Activated CD4-positive, alpha-beta T cell treated with anti-CD3 and anti-CD28 coated beads, Interleukin-2, amount 10 ng/mL, durations not matched to agents 7 days and 5 days (primary cell): ENCODE measurements at places on chromosomes 3 and 15. TPM values are rescaled to one million over a fixed set of nuclear protein-coding genes. Genes with fewer than 3 reads are reported as not detected.

DNA sequence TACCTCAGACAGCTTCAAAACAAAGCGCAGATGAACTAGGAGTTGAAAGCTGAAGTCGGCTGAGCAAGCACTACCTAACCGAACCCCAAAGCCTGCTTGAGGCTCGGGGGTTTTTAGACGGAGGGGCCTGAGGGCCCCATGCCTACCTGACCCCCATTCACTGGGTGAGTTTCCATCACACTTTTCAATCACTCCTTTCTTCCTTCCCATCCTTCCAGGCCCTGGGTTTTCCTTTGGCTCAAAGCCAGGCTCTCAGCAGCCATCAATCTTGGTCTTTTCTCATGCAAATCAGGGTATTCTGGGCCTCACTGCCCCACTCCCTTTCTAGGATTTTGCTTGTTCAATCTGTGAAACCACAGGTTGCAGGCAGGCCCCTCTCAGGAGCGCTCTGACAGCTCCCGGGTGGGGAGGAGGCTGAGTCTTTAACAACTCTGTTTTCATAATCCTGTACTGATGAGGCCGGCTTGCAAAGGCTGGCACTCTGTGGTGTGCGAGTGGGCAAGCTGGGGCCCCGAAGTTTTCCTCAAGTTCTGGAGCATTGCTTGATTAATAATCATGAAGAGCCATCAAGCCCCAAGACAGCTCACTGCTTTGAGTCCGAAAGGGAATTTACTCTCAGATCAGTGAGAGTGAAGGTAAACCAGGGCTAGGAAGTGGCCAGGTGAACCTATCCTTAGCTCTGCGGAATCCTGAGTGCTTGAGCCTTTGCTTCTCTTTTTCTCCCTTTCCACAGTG is 97.6 kb downstream of the FRMD4B start:
- no peak overlapping the region for H3K4me3 ChIP-seq
- no peaks in the 10 kb centered on the region for H3K27me3 ChIP-seq
- no peak overlapping the region for H3K27ac ChIP-seq
- DNase-seq: no peak
- H3K4me1 ChIP-seq: peaks cover 10% of the 10 kb centered on the region
- H3K36me3 ChIP-seq: no peaks in the 10 kb centered on the region

GRCh38 chr3:196063971-196064370 is 17.9 kb downstream of the TFRC start:
- no peak overlapping the region for H3K4me3 ChIP-seq
- DNase-seq: no peak
- H3K4me1 ChIP-seq: peaks cover 3% of the 10 kb centered on the region
- H3K27ac ChIP-seq: no peak overlapping the region
- no peaks in the 10 kb centered on the region for H3K27me3 ChIP-seq

GRCh38 chr3:171309906-171310359 is 150.3 kb downstream of the TNIK start:
- H3K4me3 ChIP-seq: no peak overlapping the region
- H3K4me1 ChIP-seq: peaks cover 32% of the 10 kb centered on the region
- no peaks in the 10 kb centered on the region for H3K27me3 ChIP-seq
- peaks cover 20% of the 10 kb centered on the region for H3K36me3 ChIP-seq
- DNase-seq: no peak
- no peak overlapping the region for H3K27ac ChIP-seq

DNA sequence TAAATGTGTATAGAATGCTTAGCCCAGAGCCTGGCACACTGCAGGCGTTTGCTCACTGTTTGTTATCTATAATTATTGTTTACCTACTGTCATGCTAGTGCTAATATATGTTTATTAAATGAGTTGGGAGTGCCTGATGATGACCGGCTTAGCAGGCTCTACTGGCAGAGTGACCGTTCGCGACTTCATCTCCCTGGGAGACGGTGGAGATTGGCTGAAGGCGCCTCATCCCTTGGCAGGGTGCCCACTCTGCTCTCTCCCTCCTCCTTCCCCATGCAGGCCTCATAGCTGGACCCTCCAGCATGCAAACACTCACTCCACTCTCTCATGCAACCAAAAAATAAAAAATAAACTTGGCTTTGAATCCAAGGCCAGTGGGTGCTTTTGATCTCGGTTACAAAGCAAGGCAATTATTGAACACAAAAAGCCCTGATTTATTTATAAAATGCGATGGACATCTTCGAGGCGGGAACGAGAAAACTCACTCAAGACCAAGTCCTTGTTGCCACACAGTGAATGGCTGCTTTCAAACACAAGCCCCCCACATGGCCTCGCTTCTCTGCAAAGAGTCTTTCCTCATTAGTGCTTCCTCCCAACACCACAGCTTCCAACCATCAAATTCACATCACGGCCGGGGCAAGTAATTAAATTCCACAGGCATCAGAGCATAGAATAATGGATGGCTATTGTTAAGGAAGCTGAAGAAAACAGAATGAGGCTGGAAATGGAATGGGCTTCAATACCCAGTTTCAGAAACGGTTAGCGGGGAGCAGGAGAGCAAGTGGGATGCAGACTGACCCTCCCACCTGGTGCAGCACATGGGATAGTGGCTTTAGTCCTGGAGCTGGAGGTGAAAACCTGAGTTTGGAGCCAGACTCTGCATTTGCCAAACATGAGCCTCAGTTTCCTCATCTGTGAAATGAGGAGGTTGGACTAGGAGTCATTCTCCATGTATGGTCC is 135.7 kb upstream of the RAD18 start:
- no peak overlapping the region for H3K27ac ChIP-seq
- no peaks in the 10 kb centered on the region for H3K27me3 ChIP-seq
- no peak overlapping the region for H3K4me3 ChIP-seq
- H3K36me3 ChIP-seq: no peaks in the 10 kb centered on the region

- no peak overlapping the region for H3K4me3 ChIP-seq
- peaks cover 2% of the 10 kb centered on the region for H3K27me3 ChIP-seq
- H3K4me1 ChIP-seq: peaks cover 18% of the 10 kb centered on the region
- peak overlapping the region; percentile 4 for H3K27ac ChIP-seq
- no peaks in the 10 kb centered on the region for H3K36me3 ChIP-seq
Measured at GRCh38 chr3:185561374-185561943, 9.1 kb upstream of the LIPH start.

DNA sequence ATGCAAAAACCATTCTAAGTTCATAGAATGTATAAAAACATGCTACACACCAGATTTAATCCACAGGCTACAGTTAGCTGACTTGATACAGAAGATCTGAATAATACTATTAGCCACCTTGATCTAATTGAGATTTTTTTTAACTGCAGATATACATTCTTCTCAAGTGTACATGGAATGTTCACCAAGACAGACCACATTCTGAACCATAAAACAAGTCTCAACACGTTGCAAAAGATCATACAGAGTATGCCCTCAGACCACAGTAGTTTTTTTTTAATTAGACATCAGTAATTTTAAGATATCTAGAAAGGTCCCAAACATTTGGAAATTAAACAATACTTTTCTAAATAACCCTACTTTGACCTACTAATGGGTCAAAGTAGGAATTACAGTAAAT is 83.3 kb downstream of the FGF7 start:
- H3K27ac ChIP-seq: no peak overlapping the region
- no peaks in the 10 kb centered on the region for H3K27me3 ChIP-seq
- no peaks in the 10 kb centered on the region for H3K4me1 ChIP-seq
- H3K36me3 ChIP-seq: no peaks in the 10 kb centered on the region
- DNase-seq: no peak

GRCh38 chr3:28847736-28848135 is 433.1 kb upstream of the RBMS3 start:
- H3K27ac ChIP-seq: no peak overlapping the region
- no peaks in the 10 kb centered on the region for H3K36me3 ChIP-seq

GRCh38 chr15:56337084-56337725 is 28.0 kb upstream of the TEX9 start:
- H3K4me3 ChIP-seq: no peak overlapping the region
- no peaks in the 10 kb centered on the region for H3K36me3 ChIP-seq
- H3K27me3 ChIP-seq: peaks cover 4% of the 10 kb centered on the region
- DNase-seq: no peak

DNA sequence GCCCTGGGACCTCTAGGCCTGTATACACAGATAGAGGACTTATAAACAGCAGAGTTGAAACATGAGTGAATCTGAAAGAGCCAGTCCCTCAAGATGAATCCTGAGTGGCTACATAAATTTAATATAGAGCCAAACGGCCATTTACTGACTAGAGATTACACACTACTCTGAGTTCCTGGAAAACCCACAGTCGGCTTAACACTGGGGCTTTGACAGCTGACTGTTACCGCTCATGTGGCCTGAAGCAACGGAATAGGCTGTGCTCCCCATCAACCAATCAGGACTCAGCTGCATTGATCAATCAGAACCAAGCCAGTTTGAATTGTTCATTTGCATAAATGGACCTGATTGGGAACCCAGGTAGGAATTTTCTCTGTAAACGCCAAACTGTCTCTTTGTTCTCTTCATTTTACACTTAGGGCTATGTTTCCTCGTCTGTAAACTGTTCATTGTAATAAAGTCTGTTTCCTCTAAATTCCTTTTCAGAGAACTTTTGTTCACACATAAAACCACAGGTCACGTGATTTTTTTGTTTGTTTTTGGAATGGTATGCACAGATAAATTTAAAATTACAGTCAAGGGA is 40.5 kb downstream of the CCNL1 start:
- no peak overlapping the region for H3K4me3 ChIP-seq
- H3K4me1 ChIP-seq: peaks cover 15% of the 10 kb centered on the region
- DNase-seq: peak; percentile 54
- peaks cover 8% of the 10 kb centered on the region for H3K36me3 ChIP-seq
- H3K27ac ChIP-seq: peak overlapping the region; percentile 28

GRCh38 chr3:134330883-134331810 is 43.1 kb downstream of the AMOTL2 start:
- peaks cover 9% of the 10 kb centered on the region for H3K27me3 ChIP-seq
- H3K27ac ChIP-seq: no peak overlapping the region
- no peaks in the 10 kb centered on the region for H3K4me1 ChIP-seq
- no peak for DNase-seq
- no peak overlapping the region for H3K4me3 ChIP-seq

- no peak overlapping the region for H3K27ac ChIP-seq
- peaks cover 11% of the 10 kb centered on the region for H3K4me1 ChIP-seq
Measured at GRCh38 chr3:171809611-171809860, 747 bp downstream of the PLD1 start.

DNA sequence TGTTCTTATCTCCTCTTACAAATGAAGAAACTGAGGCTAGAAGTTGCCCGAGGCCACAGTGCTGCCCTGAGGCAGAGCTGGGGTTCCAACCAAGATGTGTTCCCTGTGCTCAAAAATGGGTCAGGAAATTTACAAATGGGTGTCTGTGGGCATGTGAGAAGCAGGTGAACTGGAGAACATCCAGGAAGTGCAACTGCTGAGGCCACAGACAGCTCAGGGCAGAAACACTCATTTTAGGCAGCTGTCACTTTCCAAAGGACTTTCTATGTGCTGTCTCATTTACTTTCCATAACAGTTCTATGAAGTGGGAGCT is 47.2 kb upstream of the ATP2B2 start:
- H3K27ac ChIP-seq: peak overlapping the region; percentile 90
- H3K36me3 ChIP-seq: no peaks in the 10 kb centered on the region
- peak overlapping the region; percentile 55 for H3K4me3 ChIP-seq

- no peaks in the 10 kb centered on the region for H3K4me1 ChIP-seq
- no peak overlapping the region for H3K4me3 ChIP-seq
- no peak overlapping the region for H3K27ac ChIP-seq
- DNase-seq: no peak
Measured at GRCh38 chr3:40653878-40654277, 129.1 kb downstream of the ZNF621 start.

- H3K36me3 ChIP-seq: no peaks in the 10 kb centered on the region
- no peak overlapping the region for H3K4me3 ChIP-seq
- H3K4me1 ChIP-seq: no peaks in the 10 kb centered on the region
Measured at GRCh38 chr15:25134546-25134945, 179.8 kb downstream of the SNRPN start.

DNA sequence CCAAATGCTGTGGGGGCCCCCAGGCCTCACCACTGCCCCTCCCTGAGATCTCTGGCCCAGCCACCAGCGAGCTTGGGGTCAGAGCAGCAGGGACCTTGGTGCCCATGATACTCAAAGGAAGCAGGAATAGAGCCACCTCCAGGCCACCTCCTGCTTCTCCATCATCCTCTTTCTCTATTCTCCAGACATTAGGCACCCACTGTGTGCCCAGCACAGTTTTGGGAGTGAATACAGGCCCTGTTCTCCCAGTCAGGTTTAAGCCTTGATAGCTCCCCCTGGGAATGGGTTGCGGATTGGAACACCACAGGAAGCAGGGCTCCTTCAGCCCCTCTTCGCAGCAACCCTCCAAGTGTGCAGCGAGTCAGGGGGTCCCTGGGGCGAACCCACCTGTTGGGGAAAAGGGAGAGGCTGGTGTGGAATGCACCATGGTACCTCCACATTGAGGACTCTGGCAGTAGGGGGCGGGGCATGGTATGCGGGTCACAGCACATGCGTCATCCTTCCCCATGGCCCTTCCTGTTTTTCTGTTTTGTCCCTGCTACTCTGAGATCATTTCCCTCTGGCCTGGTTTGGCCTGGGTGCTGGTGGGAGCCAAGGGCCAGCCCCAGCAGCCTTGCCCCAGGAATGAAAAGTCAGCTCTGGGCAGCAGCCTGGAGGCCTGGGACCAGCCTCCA is 14.2 kb upstream of the SEMA3B start:
- H3K36me3 ChIP-seq: peaks cover 48% of the 10 kb centered on the region
- H3K27ac ChIP-seq: no peak overlapping the region
- H3K27me3 ChIP-seq: no peaks in the 10 kb centered on the region
- H3K4me1 ChIP-seq: peaks cover 20% of the 10 kb centered on the region
- H3K4me3 ChIP-seq: no peak overlapping the region

DNA sequence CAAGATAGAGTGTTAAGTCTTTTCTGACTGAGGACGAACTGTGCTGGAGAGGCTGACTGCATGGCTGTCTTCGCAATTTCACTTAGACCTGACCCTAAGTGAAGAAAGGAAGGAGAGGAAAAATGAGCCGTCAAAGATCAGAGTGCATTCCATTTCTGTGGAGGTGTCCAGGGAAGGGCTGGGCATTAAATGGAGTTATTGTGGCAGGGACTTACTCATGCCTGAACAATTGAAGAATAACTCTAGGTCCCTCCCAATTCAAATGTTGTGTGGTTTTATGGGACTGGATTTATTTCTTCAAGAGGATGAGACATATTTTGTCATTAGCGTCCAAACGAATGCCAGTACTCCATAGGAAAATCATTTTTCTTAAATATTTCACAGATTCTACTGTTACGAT is 187.3 kb upstream of the CFAP20DC start:
- no peaks in the 10 kb centered on the region for H3K27me3 ChIP-seq
- no peak overlapping the region for H3K27ac ChIP-seq

Gene TRIM42
- total RNA-seq: not detected

Gene OR5H2
- not detected for total RNA-seq

Gene CHRM5
- total RNA-seq: not detected

Gene CCDC191
- 3.2 TPM for total RNA-seq

Gene ANKRD63
- total RNA-seq: 0.17 TPM

Gene GP9
- total RNA-seq: not detected

Gene TMEM207
- total RNA-seq: not detected

Gene SPTSSB
- not detected for total RNA-seq
